ENCODE measurements at places on chromosomes 13 and 19. TPM values are rescaled to one million over a fixed set of nuclear protein-coding genes. Genes with fewer than 3 reads are reported as not detected.

- no peak for DNase-seq
Observed at GRCh38 chr13:33994198-33994597, 176.2 kb downstream of the RFC3 start.

DNA sequence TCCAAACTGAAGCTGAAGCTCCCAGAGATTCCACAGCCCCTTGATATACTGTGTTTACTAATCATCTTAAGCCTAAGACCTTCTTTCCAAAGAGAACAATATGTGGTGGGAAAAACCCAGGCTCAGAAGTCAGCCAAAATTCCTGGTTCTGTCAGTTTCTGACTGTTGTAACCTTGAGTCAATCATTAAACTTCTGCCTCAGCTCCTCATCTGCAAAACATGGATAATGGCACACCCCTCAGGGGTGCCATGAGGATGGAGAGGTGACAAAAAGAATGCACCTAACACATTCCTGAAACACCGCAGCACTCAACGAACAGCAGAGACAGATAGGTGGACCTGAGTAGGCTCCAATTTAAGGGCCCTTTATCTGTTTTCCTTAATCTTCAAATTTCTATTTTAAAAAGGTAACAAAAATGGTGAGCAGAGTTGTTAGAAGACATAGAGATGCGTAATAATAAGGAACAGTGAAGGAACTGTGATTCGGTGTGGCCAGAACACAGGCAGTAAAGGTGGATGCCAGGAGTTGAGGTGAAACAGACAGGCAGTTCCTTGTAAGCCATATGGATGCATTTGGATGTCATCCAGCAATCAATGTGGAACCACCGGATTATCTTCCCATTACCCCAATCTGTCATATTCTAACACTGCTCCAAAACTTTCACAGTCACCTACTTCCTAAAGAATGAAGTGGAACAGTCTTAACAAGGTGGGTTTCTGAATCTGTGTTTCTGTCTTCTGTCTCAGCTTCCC is 56.6 kb upstream of the DOCK9 start:
- no peak for DNase-seq

DNA sequence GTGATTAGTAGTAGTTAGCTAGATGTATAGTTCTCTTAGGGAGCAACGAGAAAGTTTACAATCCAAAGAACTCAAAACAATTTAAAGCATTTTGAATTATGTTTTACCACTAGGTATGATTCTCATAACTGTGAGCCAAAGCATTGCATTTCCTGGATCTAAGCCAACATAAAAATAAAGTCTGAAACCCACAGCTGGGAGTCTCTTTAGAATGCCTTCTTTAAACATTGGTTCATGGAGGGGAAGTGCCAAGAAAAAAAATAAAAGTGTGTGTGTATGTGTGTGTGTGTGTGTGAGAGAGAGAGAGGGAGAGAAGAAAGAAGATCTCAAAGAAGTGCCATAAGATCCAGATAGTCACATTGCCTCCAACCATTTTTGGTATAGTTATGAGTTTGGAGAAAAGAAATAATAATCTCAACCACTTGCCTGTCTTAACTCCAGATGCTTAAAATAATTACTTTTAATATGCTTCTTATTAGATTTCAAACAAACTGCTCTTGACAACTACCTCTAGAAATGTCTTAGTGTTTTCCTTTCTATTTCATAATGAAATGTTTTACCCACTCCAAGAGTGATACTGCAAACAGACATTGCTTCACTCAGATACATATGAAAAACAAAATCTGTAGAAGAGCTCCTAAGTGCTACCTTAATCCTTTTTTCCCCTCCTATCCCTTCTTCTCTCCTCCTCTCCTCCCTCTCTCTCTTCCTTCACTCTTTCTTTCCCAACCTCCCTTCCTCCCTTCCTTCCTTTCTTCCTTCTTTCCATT is 554.1 kb downstream of the KCTD12 start:
- DNase-seq, result no peak

DNA sequence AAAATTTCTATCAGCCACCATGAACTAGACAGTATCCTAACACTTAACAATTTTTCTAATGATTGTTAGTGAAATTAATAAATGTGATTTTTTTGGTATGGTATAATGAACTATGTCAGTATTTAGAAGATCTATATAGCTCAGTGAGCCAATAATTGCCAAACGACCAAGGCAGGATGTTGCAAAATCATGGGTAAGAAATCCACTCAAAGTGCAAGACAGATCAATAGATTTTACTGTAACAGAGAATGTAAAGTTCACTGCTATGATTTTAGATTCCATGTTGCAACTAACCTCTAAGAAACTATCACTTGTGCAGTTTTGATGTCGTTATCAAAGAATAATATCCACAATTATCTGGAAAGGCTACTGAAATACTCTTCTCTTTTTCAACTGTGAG is 44.0 kb upstream of the MYCBP2 start:
- DNase-seq, result no peak

DNA sequence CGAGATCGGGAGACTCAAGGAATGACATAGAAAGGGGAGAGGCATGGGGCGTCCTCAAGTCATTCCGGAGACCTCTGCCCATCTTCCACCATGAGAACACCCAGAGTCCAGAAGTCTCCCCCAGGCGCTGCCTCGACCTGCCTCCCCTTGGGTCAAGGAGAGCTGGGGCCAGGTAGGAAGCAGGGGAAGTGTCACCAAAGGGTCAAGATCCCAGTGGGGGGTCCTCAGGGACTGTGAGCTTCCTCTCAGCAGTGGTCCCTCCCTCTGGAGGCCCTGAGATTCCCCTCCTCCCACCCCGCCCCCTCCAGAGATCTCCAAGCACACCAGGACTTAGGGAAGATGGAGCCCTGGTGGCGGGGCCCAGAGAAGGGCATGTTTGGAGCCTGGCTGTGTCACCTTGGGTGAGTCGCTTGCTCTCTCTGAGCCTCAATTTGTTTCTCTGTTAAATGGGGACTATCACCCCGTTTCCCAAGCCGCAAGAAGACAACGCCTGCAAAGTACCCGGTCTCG is 919 bp downstream of the DACT3 start:
- DNase-seq, result no peak

DNA sequence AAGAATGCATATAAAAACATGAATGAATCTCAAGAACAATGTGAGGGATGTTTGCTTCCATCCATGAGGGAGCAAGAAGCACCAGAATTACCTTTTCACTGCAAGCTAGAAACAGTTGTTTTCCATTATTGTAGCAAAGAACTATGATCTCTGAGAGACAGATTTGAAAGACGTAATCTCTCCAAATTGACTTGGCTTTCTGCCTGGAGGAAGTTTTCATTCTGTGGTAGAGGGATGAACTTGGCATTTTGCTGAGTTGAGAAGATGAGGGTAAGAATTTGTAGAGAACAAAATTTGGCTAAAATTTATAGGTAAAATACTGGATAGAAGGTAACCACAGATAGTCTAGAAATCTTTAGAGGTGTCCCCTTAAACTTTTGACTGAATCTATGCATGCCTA is 496.8 kb downstream of the TDRD3 start:
- DNase-seq, result no peak

- DNase-seq, result no peak
Observed at GRCh38 chr13:112029143-112029542, 37.8 kb upstream of the SOX1 start.

DNA sequence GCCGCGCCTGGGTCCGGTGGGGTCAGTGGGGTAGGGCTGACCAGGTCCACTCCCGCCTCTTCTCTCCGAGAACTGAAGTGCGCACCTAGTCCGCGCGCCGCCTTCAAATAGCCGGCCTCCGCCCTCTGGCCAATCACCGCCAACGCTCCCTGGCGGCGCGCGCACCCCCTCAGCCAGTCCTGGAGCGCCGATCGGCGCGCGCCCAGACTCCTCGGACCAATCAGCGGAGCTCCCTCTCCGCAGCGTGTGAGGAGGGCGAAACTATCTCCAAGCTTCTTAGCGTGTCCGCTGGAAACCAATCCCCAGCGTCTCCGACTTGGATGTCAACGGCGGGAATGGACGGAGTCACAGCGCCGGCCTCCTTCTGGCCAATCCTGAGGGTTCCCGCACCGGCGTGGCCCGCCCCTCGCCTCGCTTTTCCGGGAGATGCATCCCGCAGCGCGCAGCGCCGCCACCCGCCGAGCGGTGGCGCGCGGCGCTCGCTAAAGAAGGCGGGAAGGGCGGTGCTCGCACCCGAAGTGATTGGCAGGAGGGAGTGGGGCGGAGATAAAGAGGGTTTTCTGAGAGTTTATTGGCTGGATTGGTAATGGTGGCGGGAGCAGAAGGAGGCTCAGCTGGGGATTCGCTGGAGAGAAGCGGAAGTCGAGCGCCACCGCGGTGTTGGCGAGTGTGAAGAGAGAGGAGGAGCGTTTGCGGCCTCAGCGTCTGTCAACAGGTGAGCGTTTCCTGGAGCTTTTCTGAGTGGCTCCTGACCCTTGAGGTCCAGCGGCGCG is at the start of gene ASF1B:
Gene ASF1B (minus strand): TSS at position 81 of the 773 bp plus-strand sequence. CDS start 133 bp downstream, outside the sequence.
- DNase-seq, result peak; percentile 100

- peak; percentile 61 for DNase-seq
Observed at GRCh38 chr13:42215578-42216421, 56.2 kb upstream of the AKAP11 start.

GRCh38 chr13:108858676-108859075 is 229.3 kb downstream of the MYO16 start:
- DNase-seq, result no peak

DNA sequence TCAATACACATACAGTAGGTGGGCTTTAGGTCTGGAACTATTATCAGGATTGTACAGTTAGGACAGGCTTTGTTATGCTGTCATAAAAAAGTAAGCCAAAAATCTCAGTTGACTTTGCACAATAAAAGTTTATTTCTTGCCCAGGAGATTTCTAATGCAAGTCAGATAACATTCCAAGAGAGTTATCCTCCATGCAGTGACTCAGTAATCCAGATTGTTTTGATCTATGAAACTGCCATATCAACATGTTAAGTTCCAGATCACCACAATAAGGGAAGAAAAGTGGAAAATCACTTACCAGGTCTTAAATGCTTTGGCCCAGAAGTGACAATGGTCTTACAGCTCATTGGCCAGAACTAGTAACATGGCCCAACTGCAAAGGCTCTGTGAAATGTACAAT is 636.2 kb upstream of the KLF12 start:
- peak; percentile 6 for DNase-seq

DNA sequence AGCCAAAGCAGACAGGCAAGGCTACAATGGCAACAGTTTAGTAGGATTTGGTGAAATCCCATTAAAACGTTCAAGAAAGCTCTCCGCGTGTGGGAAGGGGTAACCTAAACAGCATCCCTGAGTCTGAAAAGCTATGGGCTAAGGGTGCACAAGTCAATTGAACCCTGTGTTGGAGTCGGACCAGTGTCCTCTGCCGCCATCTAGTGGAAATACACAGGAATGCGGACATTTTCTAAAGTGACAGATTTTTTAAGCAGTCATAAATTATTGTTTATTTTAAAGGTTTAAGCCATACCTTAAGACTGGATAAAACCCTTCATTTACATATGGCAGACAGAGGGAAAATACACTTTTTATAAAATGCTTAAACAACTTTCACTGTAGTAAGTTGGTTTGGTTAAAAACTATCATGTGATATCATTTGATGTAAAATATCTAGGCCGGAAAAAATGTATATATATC is 26.5 kb upstream of the LSM14A start:
- DNase-seq, result peak; percentile 75

GRCh38 chr19:15641901-15642491 is 1.3 kb downstream of the CYP4F3 start:
- DNase-seq, result no peak

GRCh38 chr13:91621161-91621560 is 222.7 kb downstream of the GPC5 start:
- no peak for DNase-seq

GRCh38 chr19:10719466-10719961 is 1.6 kb downstream of the DNM2 start:
- peak; percentile 24 for DNase-seq

DNA sequence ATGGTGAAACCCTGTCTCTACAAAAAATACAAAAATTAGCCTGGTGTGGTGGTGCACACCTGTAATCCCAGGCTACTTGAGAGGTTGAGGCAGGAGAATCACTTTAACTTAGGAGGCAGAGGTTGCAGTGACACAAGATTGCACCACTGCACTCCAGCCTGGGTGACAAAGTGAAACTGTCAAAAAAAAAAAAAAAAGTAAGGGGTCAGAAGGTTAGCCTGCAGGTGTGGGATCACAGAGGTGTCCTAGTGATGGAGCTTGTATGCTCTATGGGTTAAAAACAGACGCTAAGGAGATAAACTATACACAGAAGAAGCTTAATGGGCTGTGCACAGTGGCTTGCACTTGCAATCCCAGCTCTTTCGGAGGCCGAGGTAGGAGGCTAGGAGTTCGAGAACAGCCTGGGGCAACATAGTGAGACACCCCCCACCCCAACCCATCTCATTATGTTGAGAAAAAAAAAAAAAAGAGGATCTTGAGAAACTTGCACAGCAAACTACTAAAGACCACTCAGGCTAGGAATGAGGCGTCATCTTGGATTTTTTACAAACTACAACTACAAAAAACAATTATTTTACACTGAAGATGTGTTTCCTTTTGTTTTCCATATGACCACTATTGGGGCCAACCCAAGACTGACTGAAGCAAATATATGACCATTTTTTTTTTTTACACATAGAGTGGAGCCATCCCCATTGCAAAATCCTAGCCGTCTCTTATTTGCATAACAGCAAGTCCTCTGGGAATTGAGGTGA is 7.9 kb downstream of the FOSB start:
- no peak for DNase-seq

- no peak for DNase-seq
Observed at GRCh38 chr19:40421993-40422747, 3.6 kb downstream of the SERTAD1 start.

DNA sequence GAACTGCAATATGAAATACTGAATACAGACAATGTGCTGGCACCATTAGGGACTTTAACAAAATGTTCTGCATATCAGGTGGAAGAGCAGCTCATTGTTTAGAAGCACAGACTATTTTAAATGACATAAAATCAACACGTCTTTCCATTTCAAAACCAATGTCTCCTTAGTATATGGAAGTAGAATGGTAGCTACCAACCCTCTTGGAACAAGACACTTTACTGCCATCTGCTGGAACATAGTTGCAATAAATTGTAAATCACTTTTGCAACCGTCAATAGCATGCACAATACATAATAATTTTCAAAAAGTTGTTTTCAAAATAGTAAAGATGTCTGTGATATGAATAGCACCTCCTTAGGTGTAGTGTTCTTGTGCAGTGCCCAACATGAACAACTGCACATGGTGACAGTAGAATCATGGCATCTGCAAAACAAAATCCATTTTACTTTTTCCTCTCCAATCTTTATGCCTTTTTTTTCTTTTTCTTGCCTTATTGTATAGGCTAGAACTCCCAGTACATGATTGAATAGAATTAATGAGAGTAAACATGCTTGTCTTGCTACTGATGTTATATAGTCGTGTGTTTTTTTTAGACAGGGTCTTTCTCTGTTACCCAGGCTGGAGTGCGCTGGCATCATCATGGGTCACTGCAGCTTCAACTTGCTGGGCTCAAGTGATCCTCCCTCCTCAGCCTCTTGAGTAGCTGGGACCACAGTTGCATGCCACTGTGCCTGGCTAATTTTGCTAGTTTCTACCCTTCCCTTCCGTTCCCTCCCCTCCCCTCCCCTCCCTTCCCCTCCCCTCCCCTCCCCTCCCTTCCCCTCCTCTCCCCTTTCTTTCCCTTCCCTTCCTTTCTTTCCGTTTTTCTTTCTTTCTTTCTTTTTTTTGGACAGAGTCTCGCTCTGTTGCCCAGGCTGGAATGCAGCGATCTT is 7.8 kb upstream of the LYPD5 start:
- DNase-seq, result peak; percentile 83

- DNase-seq, result no peak
Observed at GRCh38 chr19:19486343-19487076, 28.8 kb downstream of the TSSK6 start.

- peak; percentile 95 for DNase-seq
Observed at GRCh38 chr13:48585456-48585840, 52.6 kb upstream of the RCBTB2 start.

CRB3 gene
- total RNA-seq, result not detected
